Mammary microvascular endothelial cell (primary cell): ENCODE measurements at places on chromosomes 7 and 10. TPM values are rescaled to one million over a fixed set of nuclear protein-coding genes. Genes with fewer than 3 reads are reported as not detected.

Gene GSAP
- 1.7 and 3.7 TPM in 2 replicates for total RNA-seq

Gene FGF8
- not detected in 2 replicates for total RNA-seq

Gene SYNPO2L
- total RNA-seq: not detected in 2 replicates

Gene BTBD16
- total RNA-seq: not detected in 2 replicates

Gene SLC39A12
- total RNA-seq: not detected in 2 replicates

Gene HYAL4
- total RNA-seq: 0.49 TPM in 1 of 2 replicates, not detected in the other

Gene HABP2
- total RNA-seq: not detected in 2 replicates

Gene AKR1C8
- total RNA-seq: not detected in 2 replicates

Gene MXI1
- total RNA-seq: 4.1 and 4.4 TPM in 2 replicates

Gene SEMA3C
- total RNA-seq: not detected in 2 replicates

Gene ADIRF
- total RNA-seq: 34.7 and 71.8 TPM in 2 replicates

Gene HOXA10
- 6.5 and 11.7 TPM in 2 replicates for total RNA-seq

Gene EPO
- not detected in 2 replicates for total RNA-seq

Gene PMS2
- total RNA-seq: 10.8 and 12.5 TPM in 2 replicates

Gene SPDYE18
- total RNA-seq: 0.07 TPM in 1 of 2 replicates, not detected in the other

Gene MYL7
- total RNA-seq: not detected in 2 replicates

Gene AKR1C2
- 0.89 and 1.6 TPM in 2 replicates for total RNA-seq

Gene EBF3
- total RNA-seq: 11.9 and 13.4 TPM in 2 replicates

Gene DNAJC12
- 0.39 and 0.53 TPM in 2 replicates for total RNA-seq

Gene MLXIPL
- not detected in 2 replicates for total RNA-seq

Gene FAM221A
- total RNA-seq: 2.8 and 2.9 TPM in 2 replicates

Gene KCND2
- 0.05 TPM in 1 of 2 replicates, not detected in the other for total RNA-seq

Gene CAMK1D
- total RNA-seq: 1.3 and 1.4 TPM in 2 replicates

Gene PLA2G12B
- not detected in 2 replicates for total RNA-seq

Gene CDC14C
- not detected in 2 replicates for total RNA-seq

Gene TMEM254
- total RNA-seq: 7.1 and 13.0 TPM in 2 replicates

Gene DENND2A
- total RNA-seq: 0.07 and 0.15 TPM in 2 replicates

Gene PLCE1
- 0.10 and 0.13 TPM in 2 replicates for total RNA-seq

Gene SCIN
- total RNA-seq: 0.13 and 0.44 TPM in 2 replicates

Gene TMEM140
- 23.1 and 28.3 TPM in 2 replicates for total RNA-seq

Gene NOS3
- 25.3 and 34.3 TPM in 2 replicates for total RNA-seq

Gene DUSP5
- 44.3 and 48.3 TPM in 2 replicates for total RNA-seq

Gene FEZF1
- total RNA-seq: not detected in 2 replicates

Gene PPP1R17
- total RNA-seq: not detected in 2 replicates

Gene CRYGN
- total RNA-seq: 0.05 TPM in 1 of 2 replicates, not detected in the other

Gene ASB13
- 10.5 and 16.9 TPM in 2 replicates for total RNA-seq

Gene PON1
- not detected in 2 replicates for total RNA-seq

Gene ERVW-1
- not detected in 2 replicates for total RNA-seq

Gene ADAP1
- 0.44 and 5.9 TPM in 2 replicates for total RNA-seq

Gene ANKRD2
- total RNA-seq: 0.49 and 0.67 TPM in 2 replicates

Gene MRLN
- total RNA-seq: not detected in 2 replicates

Gene PAX4
- total RNA-seq: not detected in 2 replicates

Gene CALCR
- not detected in 2 replicates for total RNA-seq

Gene PNPLA8
- 24.4 and 25.5 TPM in 2 replicates for total RNA-seq

Gene HMX3
- total RNA-seq: 0.10 TPM in 1 of 2 replicates, not detected in the other

Gene DRGX
- total RNA-seq: not detected in 2 replicates

Gene ABCC2
- total RNA-seq: 0.07 and 0.49 TPM in 2 replicates

Gene PDCD4
- total RNA-seq: 15.5 and 28.6 TPM in 2 replicates

Gene SVOPL
- total RNA-seq: not detected in 2 replicates
